ENCODE measurements at places on chromosomes 5 and 9. TPM values are rescaled to one million over a fixed set of nuclear protein-coding genes. Genes with fewer than 3 reads are reported as not detected.
A peak's percentile ranks its signal among the peaks of the same experiment; 100 is the strongest.

DNA sequence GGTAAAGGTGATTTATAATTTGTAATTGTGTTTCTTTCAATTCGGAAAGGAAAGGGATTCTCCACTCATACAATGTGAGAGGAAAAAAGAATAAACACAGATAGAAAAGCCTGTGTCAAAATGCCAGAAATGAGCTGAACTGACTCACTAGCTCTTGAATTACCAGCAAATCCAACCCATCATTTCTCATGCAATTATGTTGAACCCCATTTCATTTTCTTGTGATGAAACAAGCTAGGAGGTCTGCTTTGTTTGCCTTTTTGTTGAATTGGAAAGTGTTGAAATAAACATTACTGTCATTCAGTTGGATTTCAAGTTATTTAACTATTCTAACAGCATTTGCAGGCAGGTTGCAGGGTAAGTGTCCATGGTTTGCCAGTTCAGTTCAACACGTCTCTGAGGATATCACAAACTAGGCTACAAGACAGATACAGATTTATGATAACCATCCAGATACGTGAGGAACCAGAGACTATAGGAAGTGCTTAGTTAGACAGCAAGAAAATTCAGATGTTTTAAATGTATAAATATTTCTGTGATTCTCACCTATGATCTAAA, 547.2 kb downstream of the MAT2B start:
- DNase-seq, result no peak

GRCh38 chr5:118875131-118875530, 113.2 kb downstream of the DTWD2 start:
- DNase-seq, result no peak

The PLAC8L1 gene
- not detected for total RNA-seq

GRCh38 chr5:123087173-123088030, 1.6 kb upstream of the PRDM6 start:
- DNase-seq, result no peak

GRCh38 chr9:130214776-130215340, 42.7 kb downstream of the NCS1 start:
- DNase-seq, result peak; percentile 30

The NEUROG1 gene
- not detected for total RNA-seq
